ENCODE measurements at places on chromosomes 2 and 18.
A peak's percentile ranks its signal among the peaks of the same experiment; 100 is the strongest.

DNA sequence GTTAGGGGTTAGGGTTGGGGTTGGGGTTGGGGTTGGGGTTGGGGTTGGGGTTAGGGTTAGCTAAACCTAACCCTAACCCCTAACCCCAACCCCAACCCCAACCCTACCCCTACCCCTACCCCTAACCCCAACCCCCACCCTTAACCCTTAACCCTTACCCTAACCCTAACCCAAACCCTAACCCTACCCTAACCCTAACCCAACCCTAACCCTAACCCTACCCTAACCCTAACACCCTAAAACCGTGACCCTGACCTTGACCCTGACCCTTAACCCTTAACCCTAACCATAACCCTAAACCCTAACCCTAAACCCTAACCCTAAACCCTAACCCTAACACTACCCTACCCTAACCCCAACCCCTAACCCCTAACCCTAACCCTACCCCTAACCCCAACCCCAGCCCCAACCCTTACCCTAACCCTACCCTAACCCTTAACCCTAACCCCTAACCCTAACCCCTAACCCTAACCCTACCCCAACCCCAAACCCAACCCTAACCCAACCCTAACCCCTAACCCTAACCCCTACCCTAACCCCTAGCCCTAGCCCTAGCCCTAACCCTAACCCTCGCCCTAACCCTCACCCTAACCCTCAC, 24.1 kb upstream of the RABL2A start:
- DNase-seq, result no peak

DNA sequence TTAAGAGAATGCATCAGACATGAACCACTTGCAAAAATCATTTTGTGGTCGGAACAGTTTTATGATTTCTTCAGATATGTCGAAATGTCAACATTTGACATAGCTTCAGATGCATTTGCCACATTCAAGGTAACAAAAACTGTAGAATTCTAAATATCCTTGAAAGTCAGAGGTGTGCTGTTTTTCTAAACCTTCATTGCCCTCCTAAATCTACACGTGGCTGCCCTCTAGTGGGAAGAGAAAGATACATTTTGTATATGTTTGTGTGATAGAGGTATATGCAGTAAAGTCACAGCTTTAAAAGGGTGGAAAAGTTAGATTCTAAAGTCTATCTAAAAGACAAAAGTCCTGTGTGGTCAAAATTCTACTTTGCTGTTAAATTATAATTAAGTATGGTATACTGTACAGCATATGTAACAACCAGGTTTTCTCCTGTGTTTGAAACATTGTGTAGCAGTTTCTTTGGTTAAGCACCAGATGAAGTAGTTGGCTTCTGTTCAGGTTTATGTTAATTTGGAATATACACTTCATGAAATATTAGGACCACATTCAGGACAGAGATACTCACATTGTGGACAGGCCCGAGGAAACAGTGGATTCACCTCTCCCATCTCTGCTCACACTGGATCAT, 65.9 kb upstream of the ITM2C start:
- DNase-seq, result peak; percentile 45

DNA sequence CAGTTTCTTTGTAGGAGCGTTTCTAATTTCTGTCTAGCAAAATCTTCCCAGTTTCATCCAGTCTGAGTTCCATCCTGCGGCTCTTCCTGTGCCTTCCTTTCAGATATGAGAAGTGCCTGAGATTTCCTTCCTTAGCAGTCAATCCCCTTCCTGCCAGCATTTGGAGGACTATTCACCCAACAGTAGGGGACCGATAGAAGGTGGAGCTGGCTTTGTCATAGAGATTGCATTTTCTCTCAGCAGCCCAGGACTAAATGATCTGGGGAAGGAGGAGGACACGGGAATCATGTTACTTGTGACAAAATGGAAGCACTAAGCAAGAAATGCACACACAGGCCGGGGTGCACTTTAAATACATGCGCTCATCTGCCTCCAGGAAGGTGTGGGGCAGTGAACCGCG, 5.6 kb upstream of the SMIM21 start:
- no peak for DNase-seq

GRCh38 chr2:191352536-191352935, 107.3 kb downstream of the MYO1B start:
- no peak for DNase-seq

DNA sequence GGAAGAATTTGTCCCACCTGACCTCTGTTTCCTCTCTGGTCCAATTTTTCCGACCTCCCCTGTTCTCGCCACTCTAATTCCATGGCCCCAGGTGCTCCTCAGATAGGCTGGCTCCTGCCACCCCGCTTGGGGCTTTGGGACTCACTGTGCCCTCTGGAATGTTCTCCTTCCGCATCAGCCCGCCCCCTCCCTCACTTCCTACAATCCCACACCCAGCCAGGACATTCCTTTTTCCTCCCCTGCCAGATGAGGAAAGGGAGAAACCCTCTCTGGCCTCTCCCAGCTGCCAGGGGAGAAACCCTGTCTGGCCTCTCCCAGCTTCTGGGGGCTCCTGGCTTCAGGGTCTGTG, 3.1 kb upstream of the OR6B2 start:
- DNase-seq, result no peak

- DNase-seq, result no peak
Measured at GRCh38 chr2:233470839-233471238, 95.7 kb downstream of the USP40 start.

- no peak for DNase-seq
Measured at GRCh38 chr2:19073522-19073921, 284.9 kb downstream of the OSR1 start.
